GM04504 (cell line): ENCODE measurements at places on chromosomes 5 and 9.
A peak's percentile ranks its signal among the peaks of the same experiment; 100 is the strongest.

GRCh38 chr5:171736976-171737891 lies 48.4 kb upstream of the SMIM23 start:
- DNase-seq, result no peak

DNA sequence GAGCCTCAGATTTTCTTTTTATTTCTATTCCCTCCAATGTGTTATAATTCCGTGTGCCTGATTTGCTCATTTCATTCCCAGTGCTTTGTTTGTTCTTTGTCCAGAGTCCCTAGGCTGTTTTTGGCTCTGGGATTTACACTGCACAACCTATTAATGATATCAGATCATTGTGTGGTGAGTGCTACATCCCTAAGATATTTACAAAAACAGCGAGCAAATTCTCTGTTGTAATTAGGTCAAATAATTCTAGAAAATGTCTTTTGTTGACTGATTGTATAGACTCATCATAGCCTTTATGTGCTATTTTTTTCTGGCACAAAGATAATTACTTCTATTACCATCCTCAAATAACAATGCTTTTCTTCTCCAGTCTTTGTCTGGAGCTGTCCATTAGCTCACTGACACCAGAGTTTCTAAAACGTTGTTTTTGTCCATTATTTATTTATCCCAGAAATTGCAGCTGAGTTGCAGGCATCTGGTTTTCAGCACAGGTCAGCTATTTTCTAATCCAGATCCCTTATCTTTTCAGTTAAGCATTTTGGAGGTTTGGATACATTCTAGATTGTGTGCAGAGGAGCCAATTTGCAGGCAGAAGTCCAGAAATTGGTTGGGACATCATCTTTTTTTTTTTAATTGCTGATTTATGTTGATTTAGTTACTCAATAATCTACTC lies 379.9 kb upstream of the DMAC1 start:
- no peak for DNase-seq

DNA sequence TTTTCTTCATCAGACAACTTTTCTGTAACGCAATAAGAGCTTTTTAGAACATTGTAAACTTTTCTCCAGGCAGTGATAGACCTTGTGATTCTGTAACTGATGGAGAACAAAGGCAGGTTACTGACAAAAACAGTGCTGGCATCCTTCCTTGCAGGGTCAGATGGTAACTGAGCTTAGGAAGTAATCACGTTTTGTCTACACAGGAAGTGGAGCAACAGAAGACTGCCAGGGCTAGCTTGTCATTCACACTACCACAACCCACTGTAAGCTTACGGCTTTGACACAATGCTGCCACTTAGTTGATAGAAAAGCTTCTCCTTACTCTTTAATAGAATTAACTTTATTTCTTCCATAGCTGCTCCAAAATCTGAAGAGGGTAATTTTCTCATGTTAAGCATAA lies 46.8 kb downstream of the FBN2 start:
- no peak for DNase-seq

- peak; percentile 83 for DNase-seq
Measured at GRCh38 chr9:33106827-33107621, 30.6 kb upstream of the SMU1 start.

GRCh38 chr5:170420806-170421412 lies 31.7 kb upstream of the KCNMB1 start:
- peak; percentile 28 for DNase-seq

GRCh38 chr5:68047035-68047434 lies 168.5 kb upstream of the PIK3R1 start:
- peak; percentile 79 for DNase-seq

GRCh38 chr9:7246917-7247522 lies 489.2 kb downstream of the KDM4C start:
- DNase-seq, result no peak

- no peak for DNase-seq
Measured at GRCh38 chr5:160339406-160340130, 27.2 kb upstream of the CCNJL start.

DNA sequence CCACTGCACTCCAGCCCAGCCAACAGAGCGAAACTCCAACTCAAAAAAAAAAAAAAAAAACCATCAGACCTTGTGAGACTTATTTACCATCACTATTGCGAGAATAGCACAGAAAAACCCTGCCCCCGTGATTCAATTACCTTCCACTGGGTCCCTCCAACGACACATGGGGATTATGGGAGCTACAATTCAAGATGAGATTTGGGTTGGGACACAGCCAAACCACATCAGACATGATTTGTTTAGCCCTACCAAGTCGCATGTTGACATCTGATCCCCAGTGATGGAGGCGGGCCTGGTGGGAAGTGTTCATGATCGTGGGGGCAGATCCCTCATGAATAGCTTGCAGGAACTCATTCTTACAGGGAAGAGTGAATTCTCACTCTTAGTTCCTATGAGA lies 26.6 kb downstream of the MYO10 start:
- DNase-seq, result no peak

GRCh38 chr9:127205952-127206351 lies 58.6 kb upstream of the GARNL3 start:
- no peak for DNase-seq

DNA sequence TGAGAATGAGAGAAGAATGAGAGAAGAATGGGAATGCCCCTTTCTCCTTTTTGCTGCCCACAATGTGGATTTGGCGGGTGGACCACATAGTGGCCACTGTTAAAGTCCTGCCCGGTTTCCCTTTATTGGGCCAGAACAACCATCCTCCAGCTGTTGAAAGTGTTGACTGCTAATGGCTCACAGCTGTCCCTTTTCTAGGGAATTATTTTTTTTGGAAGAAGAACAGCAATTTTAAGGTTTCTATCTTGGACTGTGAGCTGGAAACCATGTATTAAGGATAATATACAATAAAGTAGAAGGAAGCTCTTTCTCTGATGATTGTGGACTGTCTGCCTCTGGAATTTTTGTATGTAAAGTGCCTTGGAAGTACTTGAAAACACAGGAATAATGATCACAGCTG lies 185.9 kb downstream of the DMRT2 start:
- no peak for DNase-seq

- DNase-seq, result peak; percentile 65
Measured at GRCh38 chr9:19493174-19493811, 84.5 kb downstream of the ACER2 start.

GRCh38 chr5:180592176-180592575 lies 877 bp upstream of the SCGB3A1 start:
- DNase-seq, result no peak

DNA sequence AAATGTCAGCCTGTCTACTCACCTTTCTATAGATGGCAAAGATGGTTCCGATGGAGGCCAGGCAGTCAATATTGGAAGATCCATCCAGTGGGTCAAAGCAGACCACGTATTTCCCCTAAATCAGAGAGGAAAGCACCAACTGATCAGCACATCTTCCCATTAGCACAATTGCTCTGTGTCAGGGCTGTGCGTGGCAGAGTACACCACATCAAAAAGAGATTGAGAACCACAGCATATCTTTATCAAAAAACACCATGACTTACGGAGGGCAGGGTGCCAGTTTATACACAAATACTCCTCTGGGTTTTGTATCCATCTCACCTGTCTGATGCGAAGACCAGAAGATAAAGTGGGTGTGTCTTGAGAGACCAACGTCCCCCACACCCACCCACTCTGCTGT lies 9.1 kb downstream of the FBP2 start:
- no peak for DNase-seq

DNA sequence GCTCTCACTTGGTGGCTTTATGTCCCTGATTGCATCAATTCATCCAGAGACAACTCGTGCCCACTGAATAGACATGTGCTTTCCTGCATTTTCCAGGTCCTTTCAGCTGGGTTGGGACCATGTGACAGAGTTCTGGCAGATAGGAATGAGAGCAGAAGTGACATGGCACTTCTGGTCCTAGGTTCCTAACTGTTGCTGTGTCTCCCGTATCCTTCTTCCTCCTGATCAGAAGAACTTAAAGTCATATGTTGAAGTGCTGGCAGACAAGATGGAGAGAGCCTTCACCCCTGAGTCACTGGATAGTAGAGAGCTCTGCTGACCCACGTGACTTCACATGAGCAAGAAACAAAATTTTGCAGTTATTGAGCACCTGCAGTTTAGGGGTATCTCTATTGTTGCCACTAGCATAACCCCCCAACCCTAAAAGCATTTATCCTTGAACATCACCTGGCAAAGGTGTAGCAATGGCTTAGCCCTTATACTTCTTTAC lies 80.0 kb downstream of the NREP start:
- no peak for DNase-seq

DNA sequence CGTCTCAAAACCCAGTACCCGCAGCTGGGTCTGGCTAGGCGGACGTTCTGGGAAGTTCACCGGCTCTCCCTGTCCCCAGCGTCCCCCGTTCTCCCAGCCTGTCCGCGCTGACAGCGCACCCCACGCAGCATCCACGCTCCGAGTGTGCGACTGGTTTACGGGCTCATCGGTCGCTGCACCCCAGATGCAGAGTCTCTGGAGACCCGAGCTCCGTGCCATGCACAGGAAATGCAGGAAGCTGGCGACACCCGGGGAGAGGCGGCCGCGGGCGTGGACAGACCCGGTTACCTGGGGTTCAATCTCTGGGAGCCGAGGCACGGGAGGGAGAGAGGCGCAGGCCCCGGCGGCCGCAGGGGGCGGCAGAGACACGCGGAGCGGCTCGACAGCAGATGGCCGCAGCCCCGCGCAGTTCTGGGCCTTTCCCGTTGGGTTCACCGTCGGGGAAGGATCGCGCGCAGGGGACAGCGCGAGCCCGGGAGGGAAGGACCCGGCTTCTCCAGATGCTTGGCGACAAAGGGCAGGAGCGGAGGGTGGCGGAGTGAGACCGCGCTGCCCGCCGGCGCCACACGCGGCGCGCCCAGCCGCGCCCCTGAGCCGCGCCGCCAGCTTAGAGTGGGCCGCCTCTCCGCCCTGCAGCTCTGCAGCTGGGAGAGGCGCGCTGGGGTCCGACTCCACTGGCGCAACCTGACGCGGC lies 558 bp downstream of the SHROOM1 start:
- no peak for DNase-seq

DNA sequence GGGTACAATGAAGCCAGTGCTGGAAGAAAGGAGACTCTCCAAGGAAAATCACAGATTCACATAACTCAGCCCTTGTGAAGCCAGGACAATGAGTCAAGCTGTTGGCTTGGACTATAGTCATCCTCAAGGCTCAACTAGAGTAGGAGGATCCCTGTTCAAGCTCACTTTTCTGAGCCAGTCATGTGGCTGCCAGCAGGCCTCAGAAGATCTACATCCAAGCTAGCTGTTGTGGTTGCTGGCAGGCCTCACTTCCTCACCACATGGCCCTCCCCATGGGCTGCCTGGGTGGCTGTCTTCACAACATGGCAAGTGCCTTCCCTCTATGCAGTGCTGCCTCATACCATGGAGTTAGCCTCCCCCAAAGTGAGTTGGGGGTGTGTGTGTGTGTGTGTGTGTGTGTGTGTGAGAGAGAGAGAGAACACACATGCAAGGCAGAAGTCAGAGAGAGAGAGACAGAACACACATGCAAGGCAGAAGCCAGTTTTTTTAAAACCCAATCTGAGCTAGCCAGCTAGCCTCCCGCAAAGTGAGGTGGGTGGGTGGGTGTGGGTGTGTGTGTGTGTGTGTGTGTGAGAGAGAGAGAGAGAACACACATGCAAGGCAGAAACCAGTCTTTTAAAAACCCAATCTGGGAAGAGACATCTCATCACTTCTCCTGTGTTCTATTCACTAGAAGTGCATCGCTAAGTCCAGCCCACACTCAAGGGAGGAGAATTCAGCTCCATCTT lies 17.1 kb downstream of the SCAI start:
- DNase-seq, result peak; percentile 99

GRCh38 chr5:139278540-139279274 lies 14.8 kb upstream of the MATR3 start:
- DNase-seq, result no peak

DNA sequence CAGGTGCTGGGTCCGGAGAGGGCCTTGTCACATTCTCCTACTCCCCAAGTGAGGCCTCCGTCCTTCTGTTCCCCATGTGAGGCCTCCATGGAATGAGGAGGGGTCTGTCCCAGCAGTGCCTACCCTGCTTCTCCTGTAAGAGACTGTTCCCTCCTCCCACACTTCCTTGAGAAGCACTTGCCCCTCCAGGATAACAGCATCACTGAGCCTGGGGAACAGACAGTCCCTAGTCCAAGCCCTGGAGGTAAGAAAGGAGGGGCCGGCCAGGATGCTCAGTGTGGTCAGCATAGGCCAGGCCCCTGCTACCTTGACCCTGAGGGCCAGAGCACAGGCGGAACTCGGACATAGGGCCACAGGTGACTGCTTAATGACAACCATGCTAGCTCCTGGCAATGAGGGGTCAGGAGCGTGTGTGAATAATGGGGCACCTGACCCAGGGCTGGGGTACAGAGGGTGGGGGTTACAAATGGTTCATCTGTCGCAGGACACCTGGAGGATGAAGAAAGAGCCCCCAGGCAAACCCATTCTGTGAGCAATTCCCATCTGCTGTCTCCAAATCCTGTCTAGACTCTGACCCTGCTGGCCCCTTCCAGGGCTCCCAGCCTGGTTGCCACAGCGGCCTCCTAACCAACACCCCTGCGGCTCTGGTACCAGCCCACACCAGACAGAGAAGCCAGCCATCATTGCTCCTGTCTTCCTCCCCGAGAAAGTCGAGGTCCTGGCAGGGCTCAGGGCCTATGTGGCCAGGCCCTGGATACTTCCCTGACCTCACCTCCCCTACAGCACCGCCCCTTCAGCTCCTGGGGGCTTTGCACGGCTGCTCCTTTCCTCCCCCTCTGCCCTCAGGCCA lies 20.3 kb downstream of the RALGDS start:
- DNase-seq, result no peak

DNA sequence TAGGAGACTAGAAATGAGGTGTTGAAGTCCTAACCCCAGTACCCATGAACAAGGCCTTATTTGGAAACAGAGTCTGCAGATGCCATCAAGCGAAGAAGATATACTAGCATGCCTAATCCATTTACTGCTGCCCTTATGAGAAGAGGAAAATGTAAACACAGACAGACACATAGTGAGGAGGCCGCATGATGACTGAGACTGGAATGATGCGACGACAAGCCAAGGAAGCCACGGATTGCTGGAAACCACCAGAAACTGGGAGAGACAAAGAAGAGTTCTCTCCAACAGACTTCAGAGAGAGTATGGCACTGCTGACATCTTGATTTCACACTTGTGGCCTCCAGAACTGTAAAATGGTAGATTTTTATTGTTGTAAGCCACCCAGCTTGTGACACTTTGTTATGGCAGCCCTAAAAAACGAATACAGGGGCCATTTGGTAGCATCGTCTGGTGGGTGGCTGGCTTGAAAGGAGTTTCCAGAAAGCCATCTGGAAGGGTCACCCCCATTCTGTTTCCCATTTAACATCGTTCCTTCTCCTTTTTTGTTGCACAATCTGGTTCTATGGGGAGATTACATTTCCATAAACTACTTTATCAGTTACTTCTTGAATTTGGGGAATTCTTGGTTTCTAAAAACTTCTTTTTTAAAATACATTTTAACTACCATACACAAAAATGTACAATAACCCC lies 193.1 kb downstream of the HSD17B3 start:
- DNase-seq, result no peak

DNA sequence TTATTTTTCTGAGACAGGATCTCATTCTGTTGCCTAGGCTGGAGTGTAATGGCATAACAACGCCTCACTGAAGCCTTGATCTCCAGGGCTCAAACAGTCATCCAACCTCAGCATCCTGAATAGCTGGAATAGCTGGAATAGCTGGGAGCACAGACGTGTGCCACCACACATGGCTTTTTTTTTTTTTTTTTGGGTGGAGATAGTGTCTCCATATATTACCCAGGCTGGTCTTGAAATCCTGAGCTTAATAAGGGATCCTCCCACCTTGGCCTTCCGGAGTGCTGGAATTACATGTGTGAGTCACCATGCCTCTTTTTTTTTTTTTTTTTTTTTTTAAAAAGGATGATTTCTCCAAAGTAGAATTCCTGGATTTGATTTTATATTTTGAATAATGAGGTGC lies 60.7 kb downstream of the NSD1 start:
- peak; percentile 94 for DNase-seq
